Smooth muscle cell of the brain vasculature (primary cell): ENCODE measurements at places on chromosomes 2 and 18.

DNA sequence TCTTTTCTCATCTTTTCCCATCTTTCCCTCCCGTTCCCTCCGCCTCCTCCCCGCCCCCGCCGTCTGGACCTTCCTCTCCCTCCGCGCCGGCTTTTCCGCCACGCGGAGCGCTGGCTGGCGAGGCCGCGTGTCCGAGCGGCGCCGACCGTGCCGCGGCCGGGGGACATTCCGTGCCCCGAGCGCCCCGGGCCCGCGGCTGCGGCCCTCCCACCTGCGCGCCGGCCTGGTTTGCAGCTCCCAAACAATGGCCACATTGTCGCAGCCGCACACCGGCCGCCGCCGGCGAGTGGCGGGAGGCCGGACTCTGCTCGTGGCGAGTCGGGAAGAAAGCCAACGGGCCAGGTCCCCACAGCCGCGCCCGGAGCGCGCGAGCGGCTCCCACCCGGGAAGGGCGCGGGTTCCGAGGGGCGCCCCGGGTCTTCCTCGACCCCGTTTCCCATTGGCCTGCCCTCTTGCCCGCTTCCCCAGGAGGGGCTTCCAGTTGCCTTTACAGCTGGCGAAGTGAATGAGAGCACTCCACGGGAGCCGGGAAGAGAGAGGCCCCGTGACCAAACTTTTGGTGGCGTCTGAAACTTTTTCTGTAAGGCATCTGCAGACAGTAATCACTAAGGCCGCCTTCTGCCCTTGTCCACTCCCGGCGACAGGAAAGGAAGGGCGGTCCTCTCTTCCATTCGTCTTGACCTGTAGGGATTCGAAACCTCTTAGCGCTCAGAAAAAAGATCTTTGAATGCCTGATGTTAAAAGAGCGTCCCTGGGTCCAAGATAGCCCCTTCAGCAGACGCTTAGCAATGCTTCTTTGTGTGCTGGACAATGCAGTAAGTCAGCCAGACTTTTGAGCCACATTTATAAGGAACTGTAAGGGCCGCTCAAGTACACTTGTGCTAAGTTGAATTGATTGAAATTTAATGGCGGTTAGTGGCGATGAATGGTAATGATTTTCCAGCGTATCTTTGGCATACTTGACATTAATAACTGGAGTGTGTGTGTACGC is 6.2 kb downstream of the GLI2 start:
- DNase-seq: no peak

DNA sequence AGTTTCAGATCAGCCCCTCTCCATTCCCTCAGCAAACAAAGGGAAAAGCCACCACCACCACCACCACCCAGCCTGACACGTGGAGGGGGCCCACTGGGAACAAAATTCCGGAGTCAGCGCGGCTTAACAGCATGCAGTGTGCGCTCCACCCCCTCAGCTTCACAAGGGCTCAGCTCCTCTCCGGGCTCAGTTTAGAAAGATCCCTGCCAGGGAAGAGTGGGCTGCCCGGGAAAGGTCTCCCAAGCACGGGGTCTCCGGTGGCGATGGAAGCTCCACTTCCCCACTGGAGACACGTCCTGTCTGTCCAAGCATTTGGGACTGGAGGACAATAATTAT is 55.7 kb downstream of the SNORC start:
- DNase-seq: no peak

GRCh38 chr2:74119339-74119738 is 28.4 kb downstream of the BOLA3 start:
- no peak for DNase-seq

- no peak for DNase-seq
Observed at GRCh38 chr2:220756653-220757052, 815.5 kb downstream of the EPHA4 start.

GRCh38 chr2:40851661-40852060 is 399.8 kb upstream of the SLC8A1 start:
- no peak for DNase-seq

GRCh38 chr2:25588576-25588975 is 84.8 kb downstream of the DTNB start:
- DNase-seq: no peak
